Omental fat pad (tissue), 4 donors: ENCODE measurements at places on chromosomes 1 and 21. TPM values are rescaled to one million over a fixed set of nuclear protein-coding genes. Genes with fewer than 3 reads are reported as not detected.

KIF14 gene
- 0.28 TPM for total RNA-seq

PPIAL4G gene
- total RNA-seq: not detected

LRRC7 gene
- total RNA-seq: not detected

EDN2 gene
- not detected for total RNA-seq

DNA sequence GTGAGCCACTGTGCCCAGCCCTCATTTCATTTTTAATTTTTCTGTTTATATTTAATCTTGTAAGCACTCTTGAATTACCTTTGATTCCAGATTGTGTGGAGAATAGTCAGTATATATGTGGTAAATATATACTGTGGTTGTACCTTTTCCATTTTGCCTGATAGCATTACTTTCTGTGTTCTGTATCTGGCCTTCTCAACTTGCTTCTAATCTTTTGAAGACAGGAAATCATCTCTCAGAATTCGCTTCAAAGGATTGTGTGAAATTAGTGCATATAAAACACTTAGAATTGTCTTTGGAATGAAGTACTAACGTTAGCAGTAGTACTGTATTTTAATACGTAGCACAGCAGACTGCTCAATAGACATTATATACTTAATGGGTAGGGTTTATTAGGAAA lies 37.9 kb downstream of the PPP2R5A start:
- DNase-seq: no peak

DNA sequence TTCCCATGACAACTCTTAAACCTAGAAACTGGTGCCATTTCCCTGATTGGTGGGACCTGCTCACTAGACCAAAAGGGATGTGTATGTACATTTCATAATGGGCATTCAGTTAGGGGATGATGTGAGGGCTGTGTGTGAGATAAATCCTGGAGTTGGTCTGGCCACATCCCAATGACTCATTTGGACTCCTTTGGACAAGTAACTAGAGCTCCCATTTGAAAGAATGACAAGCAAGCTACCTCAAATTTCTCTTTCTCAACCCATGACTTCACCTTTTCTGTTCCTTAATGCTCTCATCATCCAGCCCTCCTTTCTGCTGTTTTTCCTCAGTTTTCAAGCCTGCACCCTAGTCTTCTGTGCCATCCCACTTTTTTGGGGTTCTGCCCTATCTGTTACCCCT lies 27.9 kb downstream of the EBNA1BP2 start:
- no peak for DNase-seq

- no peak for DNase-seq
Observed at GRCh38 chr1:31006747-31007146, 58.8 kb downstream of the PUM1 start.

DNA sequence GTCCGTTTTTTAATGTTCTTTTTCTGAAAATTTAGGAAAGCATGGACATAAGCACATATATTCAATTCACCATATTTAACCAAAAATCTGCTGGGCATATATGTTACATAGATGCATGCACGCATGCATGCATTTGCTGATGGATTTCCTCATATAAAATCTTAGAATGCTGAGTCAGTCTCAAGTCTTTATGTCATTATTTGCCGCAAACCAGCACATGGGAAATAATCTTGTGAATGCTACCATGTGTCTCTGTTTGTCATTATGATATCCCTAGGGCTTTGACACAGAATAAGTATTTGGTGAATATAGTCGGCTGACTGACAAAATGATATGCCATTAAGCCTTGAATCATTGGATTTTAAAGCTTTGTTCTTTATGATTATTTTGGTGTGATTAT lies 776.5 kb downstream of the KCNT2 start:
- DNase-seq: no peak

- DNase-seq: no peak
Observed at GRCh38 chr1:172354291-172355274, 65.9 kb upstream of the C1orf105 start.

- DNase-seq: no peak
Observed at GRCh38 chr1:98698625-98699024, 37.1 kb downstream of the SNX7 start.

DNA sequence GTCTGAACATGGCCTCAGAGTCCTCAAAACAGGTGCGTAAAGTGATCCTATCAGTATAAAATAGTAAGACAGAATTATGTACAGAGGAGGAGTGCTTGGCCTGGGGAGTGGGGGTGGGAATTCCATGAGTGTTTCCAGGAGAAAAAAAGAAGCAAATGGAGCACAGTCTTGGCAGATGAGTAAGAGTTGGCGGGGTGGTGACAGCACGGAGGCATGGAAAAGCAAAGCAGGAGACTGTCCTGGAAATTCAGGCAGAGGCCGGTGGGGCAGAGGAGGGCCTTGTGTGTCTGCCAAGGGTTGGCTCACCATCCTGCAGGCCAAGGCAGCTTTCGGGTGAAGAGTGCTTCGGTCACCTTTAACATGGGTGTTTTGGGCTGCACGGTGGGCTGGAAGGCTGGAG lies 63.4 kb downstream of the OPTC start:
- no peak for DNase-seq

DNA sequence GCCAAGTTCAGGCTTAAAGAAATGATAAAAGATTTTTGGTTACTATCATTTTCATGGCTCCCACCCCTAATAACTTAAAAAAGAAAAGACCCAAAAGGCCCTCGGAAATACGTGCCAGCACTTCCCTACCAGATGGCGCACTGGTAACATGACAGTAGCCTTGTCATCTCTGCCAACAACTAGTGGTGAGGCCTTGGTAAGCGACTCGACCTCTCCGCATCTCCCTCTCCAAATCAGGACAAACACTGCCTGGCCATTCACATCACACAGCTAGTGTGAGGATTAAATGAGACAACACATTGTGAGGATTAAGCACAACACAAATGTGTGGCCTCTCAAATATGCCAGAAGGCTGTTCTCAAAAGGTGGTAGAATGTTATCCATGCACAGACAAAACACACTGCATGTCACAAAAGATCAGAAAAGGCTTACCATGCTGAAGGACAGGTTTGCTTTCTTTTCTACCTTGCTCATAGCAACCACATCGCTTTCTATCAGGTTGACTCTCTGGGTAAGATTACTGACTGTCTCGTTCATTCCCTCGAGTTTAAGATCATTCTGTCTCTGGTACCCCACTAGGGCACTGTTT lies 16.4 kb downstream of the TEX38 start:
- no peak for DNase-seq

DNA sequence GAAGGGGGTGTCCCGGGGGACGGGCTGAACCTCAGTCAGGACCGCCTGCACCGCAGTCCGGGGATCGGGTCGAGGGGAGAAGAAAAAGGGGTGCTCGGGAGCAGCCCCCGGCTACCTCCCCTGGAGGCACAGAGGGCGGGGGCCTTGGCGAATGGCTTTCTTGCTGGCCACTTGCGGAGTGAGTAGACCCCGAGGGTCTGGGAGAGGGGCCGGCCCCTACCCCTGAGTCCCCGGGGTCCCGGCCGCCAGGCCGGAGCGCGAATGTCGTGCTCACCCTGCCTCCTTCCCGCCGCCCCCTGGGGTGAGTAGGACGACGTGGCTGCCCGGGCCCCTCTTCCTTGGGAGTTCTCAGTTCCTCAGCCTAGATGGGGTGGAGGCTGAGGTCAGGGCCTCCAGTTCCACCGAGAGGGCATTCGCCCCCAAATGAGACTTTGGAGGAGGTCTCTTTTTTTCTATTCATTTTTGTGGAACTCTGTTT lies 113.0 kb downstream of the OSBPL9 start:
- DNase-seq: no peak

DNA sequence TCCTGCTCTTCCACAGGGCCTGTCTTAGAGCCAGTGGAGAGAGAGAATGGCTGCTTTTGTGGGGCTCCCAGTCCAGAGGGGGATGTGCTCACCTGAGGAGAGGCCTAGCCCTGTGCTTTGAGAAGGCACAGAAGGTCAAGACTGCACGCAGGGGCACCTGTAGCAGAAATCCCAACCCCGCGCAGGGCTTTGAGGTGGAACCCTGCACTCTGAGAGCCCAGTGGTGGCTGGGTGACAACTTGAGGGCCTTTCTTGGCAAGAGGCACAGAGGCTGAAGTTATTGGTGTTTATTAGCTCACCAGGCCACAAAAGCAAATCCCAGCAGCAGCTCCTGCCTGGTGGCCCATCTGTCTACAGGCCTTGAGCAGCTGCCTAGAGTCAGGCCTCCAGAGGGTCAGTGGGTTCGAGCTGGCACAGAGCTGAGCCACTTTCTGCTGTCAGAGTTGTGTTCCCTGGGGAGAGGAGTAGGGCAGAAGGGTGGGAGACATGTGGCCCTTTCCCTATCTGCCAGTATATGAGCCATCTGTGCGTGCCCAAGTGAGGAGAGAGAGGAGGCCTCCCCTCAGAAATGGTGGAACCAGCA lies 31.4 kb downstream of the SZRD1 start:
- DNase-seq: no peak

GRCh38 chr1:42576935-42577334 lies 81.3 kb upstream of the PPIH start:
- no peak for DNase-seq

- DNase-seq: no peak
Observed at GRCh38 chr1:158124034-158124433, 56.7 kb upstream of the CD1D start.

- no peak for DNase-seq
Observed at GRCh38 chr1:53847980-53848379, 9.9 kb upstream of the NDC1 start.
